ENCODE measurements at places on chromosomes 3 and 15. TPM values are rescaled to one million over a fixed set of nuclear protein-coding genes. Genes with fewer than 3 reads are reported as not detected.

GRCh38 chr3:10485806-10486205 lies 19.6 kb downstream of the ATP2B2 start:
- DNase-seq, result no peak

DNA sequence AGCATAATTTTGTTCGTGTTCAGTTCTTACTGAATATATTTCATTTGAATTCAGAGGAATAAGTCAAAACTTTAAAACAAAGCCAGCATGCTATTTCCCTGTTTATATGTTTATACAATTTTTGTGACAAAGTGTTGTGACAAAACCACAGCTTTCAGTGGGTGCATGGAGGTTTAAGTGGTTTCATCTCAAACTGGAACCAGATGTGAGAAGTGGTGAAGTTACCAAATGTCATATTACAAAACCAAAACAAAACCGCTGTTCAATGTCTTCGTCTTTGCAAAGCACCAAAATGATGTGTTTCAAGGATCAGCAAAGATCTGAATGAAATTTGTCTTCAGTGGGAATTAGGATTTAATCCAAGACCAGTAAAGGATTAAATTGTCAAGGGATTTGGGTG lies 59.3 kb upstream of the OSTN start:
- no peak for DNase-seq

The MDFIC2 gene
- not detected for total RNA-seq

The ATP2C1 gene
- total RNA-seq, result 84.8 TPM

DNA sequence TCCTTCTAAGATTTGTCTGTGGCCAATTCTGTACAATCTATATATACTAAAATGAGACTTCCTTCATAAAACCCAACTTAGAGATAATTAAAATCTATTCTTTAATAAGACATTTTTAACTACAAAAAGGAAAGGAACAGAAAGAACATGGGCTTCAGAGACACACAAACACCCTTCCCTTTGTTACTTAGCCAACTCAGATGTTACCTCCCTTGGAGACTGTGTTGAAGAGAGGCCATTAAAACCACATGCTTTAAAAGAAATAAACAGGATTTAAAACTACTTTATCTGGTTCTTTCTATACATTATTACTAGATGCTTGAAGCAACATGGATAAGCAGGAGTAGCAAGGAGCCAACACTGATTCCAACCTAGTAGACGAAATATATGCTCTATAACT lies 42.0 kb downstream of the LRRFIP2 start:
- no peak for DNase-seq

DNA sequence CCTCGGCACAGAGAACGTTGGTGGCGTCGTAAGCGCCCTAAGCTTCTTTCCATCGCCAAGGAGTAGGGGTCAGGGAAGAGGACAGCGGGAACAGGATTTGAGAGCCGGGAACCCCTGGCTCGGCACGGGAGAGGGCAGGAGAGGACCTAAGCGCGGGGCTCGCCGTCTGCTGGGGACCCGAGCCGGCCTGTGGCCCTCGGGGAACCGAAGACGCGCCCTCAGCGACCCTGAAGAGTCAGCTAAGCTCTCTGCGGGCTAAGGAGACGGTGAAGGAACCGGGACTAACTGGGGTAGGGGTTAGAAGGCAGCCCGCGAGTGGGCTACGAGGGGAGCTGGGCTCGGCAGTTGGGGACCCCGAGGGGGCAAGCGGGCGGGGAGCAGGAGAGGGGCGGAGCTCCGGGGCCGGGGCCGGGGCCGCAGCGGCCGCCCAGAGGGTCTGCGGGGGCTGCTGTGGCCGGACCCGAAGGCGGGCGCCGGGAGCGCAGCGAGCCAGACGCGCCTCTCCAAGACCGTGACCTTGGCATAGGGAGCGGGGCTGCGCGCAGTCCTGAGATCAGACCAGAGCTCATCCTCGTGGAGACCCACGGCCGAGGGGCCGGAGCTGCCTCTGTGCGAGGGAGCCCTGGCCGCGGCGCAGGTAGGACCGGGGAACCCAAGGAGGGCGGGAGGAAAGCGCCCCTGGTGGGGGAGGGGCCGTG lies 574 bp downstream of the CASR start:
- DNase-seq, result no peak

DNA sequence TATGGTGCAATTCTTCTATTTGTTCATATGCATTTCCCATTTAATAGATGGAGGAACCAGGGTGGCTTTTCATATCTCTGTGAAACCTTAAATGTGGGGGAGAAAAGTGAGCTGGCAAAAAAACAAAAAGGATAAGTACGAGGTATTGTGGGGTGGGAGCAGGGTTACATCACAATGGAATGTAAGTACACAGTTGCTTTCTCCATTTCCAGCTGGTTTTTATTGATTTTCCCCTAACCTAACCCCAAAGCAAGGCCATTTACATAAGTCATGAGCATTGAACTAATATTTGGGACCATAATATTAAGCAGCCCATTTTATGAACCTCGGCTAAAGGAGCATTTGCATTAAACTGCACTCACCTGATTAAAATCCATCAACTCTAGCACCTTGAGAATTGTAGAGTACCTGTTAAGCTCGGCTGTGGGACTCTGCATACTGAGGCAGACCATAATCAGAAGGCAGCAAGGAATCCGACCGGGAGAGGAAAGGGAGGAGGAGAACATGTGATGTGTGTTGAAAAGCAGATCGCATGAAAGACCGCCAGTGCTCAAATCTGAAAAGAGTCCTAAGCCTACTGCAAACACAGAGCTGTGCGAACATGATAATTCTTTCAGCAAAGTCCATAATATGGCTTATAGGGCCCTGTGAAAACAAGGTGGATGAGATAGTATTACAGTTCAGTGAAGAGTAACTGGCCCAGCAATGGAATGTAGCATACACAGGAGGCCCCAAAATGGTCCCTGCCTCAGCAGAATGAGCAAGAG lies 513.4 kb downstream of the FHIT start:
- no peak for DNase-seq

DNA sequence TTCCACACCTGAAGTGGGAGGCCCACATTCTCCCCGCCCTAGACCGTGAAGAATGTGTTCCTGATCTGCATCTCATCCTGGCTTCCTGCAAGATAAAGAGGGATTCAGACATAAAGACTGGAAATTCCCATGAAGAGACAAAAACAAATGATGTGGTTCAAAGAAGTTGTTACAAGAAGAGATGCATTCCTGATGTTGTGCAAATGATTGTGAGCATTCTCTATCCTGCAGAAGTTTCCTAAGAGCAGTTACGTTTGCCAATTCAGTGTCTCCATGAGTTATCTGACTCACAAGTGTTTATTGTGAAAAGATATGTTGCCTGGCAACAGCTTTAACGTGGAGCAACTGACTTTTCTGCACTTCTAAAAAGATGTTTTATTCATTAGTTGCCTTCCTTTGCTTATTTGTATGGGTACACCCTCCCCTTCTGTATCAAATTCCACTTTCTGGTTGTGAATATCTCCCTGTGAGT lies 107.8 kb downstream of the ZIC4 start:
- DNase-seq, result peak; percentile 48

- DNase-seq, result no peak
Measured at GRCh38 chr3:46902188-46902631, 24.7 kb downstream of the PTH1R start.

DNA sequence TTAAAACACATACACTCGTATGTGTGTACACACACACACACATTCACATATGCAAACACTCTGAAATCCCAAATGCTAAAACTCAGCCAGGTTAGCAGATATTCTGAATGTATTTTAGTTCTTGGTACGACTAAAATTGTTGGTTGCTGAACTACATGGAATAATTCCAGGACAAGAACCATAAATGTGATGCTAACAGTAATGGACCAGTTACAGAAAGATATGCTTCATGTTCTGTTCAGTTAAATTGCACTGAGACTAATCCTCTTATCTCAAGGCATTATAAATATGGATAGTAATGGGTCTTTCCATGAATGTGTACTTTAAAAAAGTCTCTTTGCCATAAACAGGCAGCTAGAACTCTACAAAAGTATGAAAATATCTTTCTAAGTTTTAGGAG lies 113.3 kb downstream of the FRMD4B start:
- DNase-seq, result no peak

- DNase-seq, result no peak
Measured at GRCh38 chr15:38961456-38961855, 396.8 kb upstream of the RASGRP1 start.

The CYP8B1 gene
- total RNA-seq, result not detected

The SCG3 gene
- total RNA-seq, result not detected

DNA sequence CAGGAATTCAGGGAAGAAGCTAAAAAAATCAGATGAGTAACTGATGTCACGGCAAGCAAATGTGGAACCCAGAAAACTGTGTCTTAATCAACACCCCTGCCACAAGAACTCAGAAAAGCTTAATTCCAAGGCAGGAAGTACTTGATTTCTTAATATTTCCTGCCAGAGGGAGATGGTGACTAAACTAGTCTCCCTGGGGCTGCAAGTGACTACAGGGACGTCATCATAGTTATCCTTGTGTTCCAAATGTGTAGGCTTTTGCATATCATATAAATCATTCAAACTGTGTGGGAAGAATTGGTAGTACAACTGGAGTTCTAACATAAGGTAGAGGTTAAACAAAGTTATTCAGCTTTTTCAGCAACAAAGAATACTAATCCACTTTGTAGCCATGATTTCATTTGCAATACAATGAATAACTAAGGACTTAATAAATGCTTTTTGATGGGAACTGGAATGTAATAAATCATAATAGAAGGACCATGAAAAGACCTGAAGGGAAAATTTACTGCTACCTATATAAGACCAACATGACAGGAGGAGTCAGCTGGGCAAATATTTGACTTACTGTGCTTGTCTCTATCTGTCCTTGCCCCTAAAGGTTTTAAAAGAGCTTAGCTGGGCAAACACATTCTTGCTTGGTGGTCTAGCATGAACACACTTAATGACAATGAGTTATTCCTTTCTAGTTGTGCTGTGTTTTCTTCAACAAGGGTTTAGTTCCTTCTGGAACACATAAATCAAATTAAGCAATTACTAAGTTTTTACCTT lies 76.0 kb upstream of the NECTIN3 start:
- DNase-seq, result no peak

GRCh38 chr3:176850498-176850897 lies 346.8 kb downstream of the TBL1XR1 start:
- DNase-seq, result no peak

The ITIH4 gene
- total RNA-seq, result 0.29 TPM

The TRH gene
- total RNA-seq, result not detected

The ARHGAP11A gene
- 7.7 TPM for total RNA-seq

The IQCF6 gene
- not detected for total RNA-seq

DNA sequence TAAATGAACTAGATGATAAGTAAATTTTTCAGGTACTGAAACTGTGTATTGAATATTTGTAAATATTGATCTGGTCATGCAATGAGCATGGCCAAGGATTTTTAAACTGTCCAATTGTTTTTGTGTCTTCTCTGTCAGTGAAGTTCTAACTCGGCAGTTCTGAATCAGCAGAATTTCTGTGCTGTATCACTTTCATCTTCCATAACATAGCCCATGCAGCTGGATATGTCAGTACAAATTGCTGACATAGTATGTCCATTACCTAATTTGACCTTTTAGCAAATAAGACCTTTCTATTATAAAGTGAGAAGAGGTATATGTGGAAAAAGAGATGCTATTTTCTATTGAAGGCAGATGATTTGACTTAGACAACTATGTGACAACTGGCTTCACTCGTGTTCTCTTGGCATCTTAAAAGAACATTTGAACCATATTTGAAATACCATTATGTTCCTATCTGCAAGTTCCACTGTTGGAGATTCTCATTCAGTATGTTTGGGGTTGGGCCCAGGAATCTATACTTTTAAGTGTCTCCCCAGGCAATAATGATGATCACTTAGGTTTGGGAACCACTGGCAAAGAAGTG lies 90.4 kb downstream of the CMSS1 start:
- no peak for DNase-seq

DNA sequence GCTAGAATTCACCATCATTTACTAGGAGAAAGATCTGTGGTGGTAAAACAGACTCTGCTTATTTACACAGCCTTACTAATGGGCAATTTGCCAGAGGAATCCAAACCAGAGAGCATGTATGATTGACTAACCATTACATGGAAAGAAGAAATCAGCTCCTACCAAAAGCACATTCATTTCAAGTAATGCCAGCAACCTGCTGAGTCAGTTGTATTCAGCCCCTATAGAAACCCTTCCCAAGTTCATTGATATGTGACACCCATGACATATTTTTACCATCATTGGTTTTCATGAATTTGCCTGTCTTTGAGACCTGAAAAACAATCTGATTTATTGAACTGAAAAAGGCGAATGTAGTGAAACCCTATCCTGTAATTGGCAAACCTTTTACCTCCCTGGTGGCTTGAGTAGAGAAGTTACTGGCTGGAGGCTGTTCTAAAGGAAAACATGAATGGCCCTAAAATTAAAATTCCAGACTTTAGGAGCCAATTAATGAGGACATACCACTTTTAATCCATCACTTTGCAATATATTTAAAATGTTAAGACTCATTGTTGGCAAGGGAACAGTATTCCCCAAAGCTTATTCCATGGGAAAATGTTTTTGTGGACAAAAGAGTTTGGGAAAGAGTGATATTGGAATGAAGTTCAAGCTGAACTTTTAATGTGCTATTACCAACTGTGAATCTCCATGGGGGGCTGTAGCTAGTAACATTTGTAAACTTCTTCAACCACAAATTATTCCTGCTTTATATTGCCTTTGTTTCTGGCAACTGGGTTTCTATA lies 542.9 kb downstream of the FHIT start:
- DNase-seq, result no peak

The MAGEF1 gene
- total RNA-seq, result 18.9 TPM

All from glomerular endothelial cell (primary cell).